ENCODE measurements at places on chromosomes 2 and 18.

GRCh38 chr2:22198381-22199283 is 1074.9 kb downstream of the TDRD15 start:
- no peak for DNase-seq

DNA sequence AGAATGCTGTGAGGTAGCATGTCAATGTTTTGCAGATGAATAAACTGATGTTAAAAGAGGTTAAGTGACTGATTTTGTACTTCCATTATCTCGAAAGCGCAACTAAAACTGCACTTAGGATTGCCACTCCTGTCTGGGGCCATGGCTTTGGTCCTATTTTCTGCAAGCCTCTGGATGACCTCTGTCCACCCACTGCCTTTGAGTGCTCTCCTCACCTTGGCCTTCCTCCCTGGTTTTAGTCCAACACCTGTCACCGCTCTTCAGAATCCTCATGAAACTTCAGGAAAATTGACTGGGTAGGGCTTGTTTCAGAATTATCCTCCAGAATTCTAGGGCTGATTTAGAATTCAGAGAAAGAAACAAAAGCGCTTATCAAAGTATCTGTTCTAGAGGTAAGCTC is 51.1 kb upstream of the HNMT start:
- DNase-seq, result no peak

- DNase-seq, result peak; percentile 27
These were observed 43.0 kb downstream of the WDSUB1 start for GRCh38 chr2:159243529-159243928.

- DNase-seq, result peak; percentile 40
These were observed 678 bp downstream of the PIAS2 start for GRCh38 chr18:46916551-46917107.

DNA sequence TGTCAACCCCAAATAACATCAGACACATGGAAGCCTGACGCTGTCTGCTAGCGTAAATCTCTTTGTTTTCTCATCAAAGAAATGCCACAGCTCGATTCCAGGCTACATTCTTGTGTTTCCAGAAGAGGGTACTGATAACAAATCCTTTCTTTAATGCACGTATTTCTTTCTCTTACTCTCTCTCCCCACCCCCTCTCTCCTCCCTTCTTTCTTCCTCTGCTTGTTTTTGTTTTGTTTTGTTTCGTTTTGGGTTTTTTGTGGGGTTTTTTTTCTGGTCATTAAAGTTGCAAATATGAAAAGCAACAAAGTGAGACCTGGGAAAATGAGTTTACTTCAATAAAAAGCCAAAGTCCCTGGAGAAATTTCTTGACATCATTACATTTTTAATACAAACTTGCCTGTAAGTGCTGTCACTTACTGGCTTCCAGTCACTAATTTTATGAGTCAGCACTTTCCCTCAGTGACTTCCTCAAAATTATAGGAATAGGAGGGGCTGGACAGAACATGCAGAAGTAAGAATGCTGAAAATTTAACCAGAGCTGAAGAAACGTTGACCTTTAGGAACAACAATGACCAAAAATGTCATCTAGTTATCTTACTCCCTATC is 106.7 kb upstream of the NABP1 start:
- DNase-seq, result peak; percentile 69

- no peak for DNase-seq
These were observed 333.3 kb downstream of the PLCL1 start for GRCh38 chr2:198137733-198138132.
